ENCODE measurements at places on chromosomes 1 and 21. TPM values are rescaled to one million over a fixed set of nuclear protein-coding genes. Genes with fewer than 3 reads are reported as not detected.

GRCh38 chr1:6585841-6586240 is 6.0 kb downstream of the ZBTB48 start:
- no peak for DNase-seq

GRCh38 chr21:45469273-45470086 is 64.5 kb downstream of the COL18A1 start:
- no peak for DNase-seq

Gene LCE2D
- total RNA-seq = not detected

GRCh38 chr1:230661976-230662375 is 19.7 kb downstream of the COG2 start:
- DNase-seq = no peak

DNA sequence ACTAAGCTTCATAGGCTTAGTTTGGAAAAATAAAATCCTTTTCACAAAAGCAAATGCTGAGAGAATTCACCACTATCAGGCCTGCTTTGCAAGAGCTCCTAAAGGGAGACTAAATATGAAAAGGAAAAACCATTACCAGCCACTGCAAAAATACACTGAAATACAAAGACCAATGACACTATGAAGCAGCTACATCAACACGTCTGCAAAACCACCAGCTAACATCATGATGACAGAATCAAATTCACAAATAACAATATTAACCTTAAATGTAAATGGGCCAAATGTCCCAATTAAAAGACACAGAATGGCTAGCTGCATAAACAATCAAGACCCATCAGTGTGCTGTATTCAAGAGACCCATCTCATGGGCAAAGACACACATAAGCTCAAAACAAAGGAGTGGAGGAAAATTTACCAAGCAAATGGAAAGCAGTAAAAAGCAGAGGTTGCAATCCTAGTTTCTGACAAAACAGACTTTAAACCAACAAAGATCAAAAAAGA is 28.8 kb downstream of the AKT3 start:
- no peak for DNase-seq

GRCh38 chr1:233229288-233229687 is 66.2 kb downstream of the PCNX2 start:
- no peak for DNase-seq

DNA sequence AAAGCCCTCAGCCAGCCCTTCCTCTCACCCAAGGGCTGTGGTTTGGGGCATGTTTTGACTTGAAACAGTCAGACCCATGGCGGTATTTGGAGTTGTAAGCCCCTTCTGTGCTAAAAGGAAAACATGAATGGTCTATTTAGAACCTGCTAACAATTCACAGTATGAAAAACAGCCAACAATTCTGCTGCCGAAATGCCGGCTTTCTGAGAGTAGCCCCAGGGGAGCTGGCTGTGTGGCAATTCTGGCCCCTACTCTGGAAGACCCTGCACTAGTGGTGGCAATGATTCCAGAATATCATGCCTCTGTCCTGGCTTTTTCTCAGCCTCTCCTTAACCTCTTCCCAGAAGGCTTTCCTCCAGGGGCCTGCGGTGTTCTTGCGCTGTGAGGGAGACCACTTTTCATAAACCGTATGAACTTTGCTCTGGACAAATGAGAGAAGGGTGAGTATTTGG is 118.7 kb downstream of the EDEM3 start:
- no peak for DNase-seq

- no peak for DNase-seq
Observed at GRCh38 chr21:39531840-39532239, 80.1 kb downstream of the SH3BGR start.

DNA sequence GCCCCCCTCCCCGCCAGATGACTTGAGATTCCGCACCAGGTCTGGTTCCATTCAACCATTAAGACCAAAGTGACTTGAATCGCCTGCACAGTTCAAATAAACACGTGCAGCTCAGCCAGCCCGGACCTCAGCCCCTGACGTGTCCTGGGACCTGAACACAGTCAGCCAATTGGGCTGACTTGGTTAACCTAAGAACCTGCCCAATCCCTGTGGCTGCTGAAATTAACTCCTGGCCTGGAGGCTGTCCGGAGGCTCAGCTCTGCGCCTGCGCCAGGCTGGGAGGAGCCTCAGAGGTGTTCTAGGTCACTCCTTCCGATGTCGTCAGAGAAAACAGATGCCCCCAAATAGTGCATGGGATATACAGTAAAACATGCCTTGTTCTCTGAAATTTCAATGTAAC is 73.4 kb downstream of the SCCPDH start:
- DNase-seq = no peak

Gene CNTN2
- total RNA-seq = not detected

DNA sequence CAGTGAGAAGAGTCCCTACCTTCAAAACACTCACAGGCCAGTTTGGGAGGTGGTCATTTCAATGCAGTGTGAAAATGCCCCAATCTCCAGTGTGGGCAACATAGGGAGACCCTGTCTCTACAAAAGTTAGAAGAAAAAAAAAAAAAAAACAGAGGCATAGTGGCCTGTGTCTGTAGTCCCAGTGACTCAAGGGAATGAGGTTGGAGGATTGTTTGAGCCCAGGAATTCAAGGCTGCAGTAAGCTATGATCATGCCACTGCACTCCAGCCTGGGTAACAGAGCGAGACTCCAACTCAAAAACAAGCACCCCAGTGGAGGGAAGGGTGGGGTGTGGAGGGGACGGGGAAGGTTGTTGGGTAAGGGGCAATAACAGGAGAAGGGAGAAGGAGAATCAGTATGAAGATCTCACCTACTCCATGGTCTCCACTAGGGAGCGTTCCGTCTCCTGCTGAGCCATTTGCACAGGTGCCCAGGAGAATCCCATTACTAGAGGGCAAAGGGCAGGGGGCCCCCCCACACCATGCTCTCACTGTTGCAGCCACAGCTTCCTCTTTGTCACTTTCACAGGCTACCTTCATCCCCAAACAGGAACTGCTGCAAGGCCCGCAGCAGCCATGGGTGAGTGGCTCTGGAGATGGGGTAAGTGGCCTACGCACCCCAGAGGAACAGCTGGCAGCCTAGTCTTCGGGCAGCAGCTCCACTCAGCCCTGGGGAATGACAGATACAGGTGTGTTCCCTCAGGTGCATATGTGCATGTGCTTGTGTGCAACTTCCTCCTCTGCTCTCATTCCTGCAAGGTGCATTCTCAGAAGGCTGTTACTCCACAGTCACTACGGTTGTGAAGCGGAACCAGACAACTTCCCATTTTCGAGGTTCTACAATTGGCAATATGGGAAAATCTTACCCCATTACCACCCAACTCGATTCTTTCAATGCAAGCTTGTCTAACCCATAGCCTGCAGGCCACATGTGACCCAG is 87.9 kb upstream of the LYST start:
- DNase-seq = no peak

DNA sequence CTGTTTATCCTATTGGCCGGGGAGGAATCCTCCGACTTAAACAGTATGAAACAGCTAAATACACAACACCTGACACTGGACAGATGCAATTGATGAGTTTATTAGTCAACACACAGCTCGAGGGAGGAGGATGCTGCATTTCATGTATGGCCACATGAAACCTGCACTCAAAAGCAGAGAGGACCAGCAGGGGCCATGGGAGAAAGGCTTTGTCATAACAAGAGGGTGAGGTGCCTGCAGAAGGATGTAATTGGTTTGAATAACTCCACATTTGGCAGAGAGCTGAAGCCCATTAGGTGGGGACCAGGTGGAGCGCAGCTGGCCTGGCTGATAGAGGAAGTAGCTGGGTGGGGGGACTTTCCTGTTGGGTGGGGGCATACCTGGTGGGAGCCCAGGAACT is 599.1 kb downstream of the PTPRU start:
- DNase-seq = no peak

GRCh38 chr1:235989105-235989504 is 75.8 kb downstream of the NID1 start:
- DNase-seq = no peak

DNA sequence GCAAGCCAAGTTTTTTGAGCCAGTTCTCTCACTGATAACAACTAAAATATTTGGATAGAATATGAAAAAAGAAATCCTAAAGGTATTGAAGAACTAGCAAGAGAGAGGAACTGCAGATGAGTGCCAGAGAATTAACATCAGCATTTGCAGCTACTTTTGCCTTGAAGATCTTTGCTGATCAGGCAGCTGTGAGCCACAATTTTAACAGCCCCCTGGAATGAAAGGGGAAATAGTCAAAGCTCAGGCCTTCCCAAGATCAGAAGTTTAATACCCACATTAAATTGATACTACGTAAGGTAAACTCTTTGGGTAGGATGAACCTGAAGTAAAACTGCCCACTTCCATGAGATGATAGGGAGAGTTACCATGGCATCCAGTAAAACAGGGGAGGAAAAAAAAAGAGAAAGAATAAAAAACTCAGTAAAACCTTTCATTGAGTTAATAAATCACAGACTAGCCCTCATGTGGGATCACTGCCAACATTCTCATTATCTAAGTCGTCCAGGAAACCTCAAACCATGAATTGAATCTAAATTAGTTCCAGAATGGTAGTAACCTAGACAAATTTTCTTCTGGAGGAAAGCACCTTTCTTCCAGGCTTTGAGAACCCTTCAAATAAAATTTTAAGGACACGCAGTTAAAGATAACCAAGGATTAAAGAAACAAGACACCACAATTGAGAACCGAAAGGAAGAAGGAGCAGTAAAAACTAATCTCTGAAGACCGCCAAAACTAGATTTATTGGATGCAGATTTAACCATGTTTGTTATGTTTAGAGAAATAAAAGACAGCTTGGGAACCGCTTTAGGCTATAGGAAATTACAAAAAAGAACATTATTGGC is 28.3 kb downstream of the SCP2 start:
- no peak for DNase-seq

- DNase-seq = no peak
Observed at GRCh38 chr1:25872713-25873112, 2.8 kb downstream of the PAQR7 start.

- no peak for DNase-seq
Observed at GRCh38 chr1:230707732-230708630, 5.9 kb downstream of the AGT start.

Gene GCSAML
- 0.15 TPM for total RNA-seq

DNA sequence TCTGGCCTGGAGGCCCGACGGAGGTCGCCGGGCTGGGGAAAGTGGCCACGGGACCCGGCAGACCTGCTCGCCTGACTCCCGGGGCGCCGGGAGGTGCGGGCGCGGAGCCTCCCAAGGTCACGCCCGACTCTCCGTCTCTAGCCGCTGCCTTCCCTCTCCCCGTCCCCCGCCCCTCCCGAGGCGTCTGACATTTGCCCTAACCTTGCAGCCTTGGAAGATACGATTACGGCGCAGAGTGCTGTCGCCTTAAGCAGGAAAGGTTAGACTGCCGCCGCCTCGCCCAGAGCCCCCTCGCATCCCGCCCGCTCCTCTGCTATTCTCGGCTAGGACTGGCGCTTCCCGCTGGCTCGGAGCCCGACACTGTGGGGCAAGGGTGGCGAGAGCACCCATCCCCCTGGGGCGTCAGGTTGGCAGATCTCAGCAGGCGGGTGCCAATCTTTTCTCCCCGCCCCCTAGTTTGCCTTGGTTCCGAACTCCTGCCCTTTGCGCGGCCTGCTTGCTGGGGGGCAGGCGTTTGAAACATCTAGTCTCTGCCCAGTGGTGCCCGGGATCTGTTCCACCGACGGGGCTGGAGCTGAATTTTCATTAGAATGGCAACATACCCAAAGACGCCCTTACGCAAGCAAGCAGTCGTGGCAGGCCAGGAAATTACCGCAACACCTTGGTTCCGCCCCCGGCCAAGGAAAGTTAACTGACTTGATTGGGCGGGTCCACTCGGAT is 835 bp downstream of the PGM1 start:
- peak; percentile 82 for DNase-seq

- no peak for DNase-seq
Observed at GRCh38 chr1:178388418-178389145, 108.2 kb downstream of the CLEC20A start.

DNA sequence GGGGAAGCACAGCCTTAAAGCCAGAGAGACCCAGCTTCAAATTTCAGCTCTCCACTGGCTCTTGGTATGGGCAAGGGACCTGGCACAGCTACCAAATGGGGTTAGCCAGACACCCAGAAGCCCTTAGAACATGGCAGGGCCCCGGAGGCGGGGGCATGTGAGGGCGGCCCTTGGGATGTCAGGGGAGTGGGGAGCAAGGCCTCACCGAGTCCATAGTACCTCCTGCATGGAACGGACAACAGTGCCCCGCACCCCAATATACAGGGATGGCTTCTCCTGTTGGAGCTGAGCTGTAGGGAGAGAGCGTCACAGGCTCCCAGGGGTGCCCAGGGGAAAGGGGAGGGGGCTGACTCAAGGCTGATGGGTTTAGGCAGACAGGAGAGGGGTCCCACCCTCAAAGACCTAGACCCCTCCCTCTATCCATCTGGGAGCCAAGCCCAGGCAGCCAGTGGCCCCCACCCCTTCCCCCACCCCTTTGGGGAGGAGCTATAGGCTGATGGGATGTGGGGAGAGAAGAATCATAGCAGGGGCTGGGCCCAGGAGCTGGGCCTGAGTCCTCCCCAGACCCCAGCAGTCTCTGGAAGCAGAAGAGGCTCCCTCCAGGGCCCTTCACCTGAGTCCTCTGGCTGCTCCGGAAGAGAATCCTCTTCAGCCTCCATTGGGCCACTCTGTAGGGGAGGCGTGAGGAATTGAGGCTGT is 16.5 kb downstream of the SPOCD1 start:
- DNase-seq = no peak

Gene MPL
- not detected for total RNA-seq

GRCh38 chr1:201020040-201020591 is 3.4 kb downstream of the KIF21B start:
- DNase-seq = no peak
